Stimulated activated CD4-positive, alpha-beta T cell treated with anti-CD3 and anti-CD28 coated beads, Interleukin-1b, Interleukin-23, amount 100 ng/mL, for 1 hour (primary cell): ENCODE measurements at places on chromosomes 12 and 14.

DNA sequence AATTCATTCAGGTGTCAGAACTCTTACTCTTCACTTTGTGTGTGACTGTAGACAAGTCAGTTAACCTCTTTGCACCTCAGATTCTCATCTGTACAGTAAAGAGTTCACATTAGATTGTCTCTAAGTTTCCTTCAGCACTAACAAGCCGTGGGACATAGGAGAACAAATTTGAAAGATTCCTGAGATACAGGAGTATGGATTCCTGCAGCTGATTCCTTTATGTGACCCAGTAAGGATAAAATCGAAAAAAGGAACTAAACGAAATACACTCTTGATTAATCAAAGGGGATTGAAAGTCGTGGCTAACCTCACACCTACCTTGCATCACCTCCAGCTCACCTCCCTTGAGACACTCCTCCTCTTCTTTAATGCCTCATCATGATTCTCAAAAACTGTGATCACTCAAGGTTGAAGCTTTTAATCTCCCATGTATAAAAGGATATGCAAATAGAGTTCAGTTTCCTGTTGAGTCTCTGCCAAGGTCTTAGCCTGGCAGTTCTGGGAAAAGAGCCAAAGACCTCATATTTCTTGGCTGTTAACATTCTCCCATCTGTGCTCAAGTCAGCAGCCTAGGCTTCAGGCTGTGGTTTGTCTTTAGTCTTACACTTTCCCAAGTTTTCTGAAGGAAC is 156.6 kb downstream of the DAD1 start:
- no peak for DNase-seq

- DNase-seq, result no peak
Measured at GRCh38 chr12:124536641-124537040, 30.8 kb downstream of the NCOR2 start.

GRCh38 chr12:40336573-40337199 is 111.9 kb downstream of the LRRK2 start:
- DNase-seq, result no peak

GRCh38 chr12:85979641-85980040 is 105.5 kb downstream of the NTS start:
- no peak for DNase-seq

DNA sequence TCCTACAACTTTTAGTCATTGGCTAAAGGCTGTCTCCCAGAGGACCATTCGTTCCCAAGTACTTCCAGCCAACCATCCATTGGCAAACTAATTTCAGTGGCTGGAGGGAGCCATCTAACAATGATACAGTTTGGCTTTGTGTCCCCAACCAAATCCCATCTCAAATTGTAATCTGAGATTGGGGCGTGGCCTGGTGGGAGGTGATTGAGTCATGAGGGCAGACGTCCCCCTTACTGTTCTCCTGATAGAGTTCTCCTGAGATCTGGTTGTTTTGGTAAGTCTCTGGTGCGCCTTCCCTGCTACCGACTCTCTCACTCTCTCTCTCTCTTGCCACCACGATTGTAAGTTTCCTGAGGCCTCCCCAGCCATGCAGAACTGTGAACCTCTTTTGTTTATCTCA is 99.7 kb upstream of the FUT8 start:
- DNase-seq, result no peak

DNA sequence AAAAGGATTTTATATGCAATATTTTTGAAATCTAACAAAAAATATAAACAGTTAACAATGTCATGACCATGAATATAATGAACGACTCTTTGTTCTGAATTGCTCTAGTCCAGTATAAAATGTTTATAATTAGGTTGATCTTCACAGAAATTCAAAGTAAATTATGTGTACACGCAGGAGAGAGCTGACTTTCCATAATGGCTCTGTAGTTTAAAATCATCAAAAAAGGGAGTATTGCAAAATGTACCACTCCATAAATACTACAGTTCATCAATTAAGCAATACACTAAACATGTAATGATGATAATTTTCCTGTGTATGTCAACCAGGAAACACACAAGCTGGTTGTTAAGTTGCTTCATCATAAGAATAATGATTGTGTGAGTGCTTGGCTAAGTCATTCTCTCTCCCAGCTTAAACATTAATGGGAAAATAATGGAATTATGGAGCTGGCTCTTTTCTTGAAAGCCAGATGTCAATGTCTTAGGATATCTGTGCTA is 189.5 kb upstream of the PLEKHG7 start:
- DNase-seq, result no peak

DNA sequence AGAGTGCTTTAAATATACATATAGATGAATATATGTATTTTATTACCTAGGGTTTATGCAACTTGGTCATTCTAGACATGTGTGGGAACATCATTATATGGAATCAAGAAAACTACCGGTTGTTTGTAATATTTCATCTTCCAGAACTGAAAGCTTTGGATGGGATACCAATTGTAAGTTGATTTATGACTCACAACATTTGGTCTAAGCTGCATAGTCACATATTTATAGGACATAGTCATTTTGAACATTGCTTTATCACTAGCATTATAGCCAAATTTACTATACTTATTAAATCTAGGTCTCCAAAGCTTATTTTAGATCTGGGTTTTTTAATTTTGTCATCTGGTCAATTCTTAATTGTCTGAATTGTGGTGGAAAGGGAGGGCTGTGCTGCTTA is 83.7 kb upstream of the PCNX4 start:
- DNase-seq, result no peak

DNA sequence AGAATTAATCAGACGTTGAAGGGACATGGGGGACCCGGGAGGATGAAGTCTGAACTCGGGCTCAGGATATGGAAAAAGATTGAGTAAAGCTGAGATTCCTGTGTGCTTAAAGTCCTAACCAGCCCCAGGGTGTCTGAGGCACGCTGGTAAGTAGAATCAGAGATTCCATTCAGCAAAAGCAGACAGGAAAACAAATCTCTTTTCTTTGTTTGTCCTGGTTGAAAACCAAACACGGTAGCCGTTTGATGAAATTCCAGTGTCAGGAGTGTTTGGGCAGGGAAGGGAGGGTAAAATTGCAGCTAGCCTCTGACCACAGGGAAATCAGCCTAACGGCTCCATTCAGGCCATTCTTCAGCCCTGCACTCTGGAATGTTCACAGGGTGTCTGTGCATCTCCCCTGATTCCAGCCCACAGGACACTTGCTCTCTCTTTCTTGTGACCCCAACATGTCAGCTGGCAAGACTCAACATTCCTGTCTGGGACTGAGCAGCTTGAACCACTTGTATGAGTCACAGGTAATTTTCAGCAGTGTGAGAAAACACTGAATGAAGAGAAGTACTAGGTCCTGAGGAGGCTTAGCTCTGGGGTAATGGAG is 31.0 kb downstream of the NINJ2 start:
- DNase-seq, result no peak

DNA sequence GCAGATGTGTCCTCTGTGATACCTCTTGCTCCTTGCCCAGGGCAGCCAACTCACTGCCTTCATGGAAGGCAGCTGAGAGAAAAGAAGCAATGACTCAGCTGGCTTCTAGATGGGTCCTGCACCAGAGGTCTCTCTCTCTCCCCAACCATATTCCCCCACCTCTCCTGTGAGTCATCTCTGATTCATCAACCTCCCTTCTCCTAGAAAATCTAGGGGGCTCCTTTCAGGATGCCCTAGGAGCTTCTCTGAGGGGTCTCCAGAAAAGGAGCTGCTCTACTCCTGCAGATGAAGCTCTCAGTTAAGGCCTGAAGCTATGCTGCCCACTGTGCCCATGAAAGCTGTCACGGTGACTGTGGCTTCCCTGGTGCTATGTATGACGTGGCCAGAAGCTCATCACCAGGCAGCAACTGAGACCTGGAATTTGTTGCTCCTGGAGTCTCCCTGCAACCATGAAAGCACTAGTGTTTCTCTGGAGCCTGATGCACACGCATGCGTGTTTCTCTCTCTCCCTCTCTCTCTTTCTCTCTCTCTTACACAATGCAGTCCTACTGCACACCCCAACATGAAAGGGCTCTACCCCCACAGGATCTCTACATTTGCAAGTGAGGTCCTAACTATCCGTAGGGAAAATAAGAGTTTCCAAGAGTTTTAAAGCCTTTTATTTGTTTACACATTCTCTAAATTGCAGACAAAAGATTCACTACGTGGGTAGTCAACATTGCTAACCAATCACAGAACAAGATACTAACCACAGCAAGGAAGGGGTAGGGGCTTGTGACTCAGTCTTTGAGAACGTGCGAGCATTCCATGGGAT is 285.3 kb downstream of the DPF3 start:
- DNase-seq, result no peak

- no peak for DNase-seq
Measured at GRCh38 chr14:56198438-56198837, 80.2 kb downstream of the PELI2 start.
